Nephron progenitor cell (in vitro differentiated cells): ENCODE measurements at places on chromosomes 7 and 10.

DNA sequence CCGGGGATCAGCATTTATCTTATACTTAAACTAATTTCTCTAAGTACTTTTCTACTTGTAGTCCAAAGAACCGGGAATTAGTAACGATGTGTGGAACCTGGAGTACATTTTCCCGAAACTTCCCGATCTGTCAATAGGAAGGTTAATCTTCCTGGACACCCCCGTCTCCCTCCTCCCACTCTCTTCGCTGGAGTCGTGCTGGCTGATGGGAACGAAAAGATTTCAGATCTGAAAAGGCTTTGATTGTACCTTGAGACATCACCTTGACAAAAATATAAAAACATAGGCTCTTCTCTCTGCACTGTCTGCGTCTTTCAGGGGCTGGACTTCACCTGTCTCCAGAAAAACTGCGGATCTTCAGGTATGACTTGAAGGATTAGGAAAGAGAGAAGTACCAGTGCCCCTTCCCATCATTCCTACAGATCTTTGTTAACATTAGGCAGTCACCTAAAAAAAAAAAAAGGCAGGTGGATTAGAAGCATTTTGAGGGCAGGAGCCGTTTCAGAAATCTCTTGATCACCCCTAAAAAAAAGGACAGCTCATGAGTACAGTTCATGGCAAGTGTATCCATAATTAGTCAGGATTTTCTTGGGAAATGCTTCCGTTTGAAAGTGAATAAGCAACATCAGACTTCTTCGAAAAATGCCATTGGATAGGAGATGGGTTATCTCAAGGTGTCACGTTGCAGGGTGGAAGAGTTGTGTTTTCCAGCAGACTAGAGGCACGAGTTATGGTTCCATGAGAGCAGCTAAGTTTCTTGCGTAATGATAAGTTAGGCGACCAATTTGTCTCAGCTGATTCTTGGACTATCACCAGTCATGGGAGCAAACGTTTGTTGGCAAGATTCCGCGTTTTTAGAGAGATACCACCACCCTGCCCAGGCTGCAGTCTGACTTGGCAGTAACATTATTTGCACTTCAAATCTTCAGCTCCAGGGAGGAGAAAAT lies 7.8 kb upstream of the BAMBI start:
- DNase-seq = no peak

GRCh38 chr10:77560471-77560870 lies 77.1 kb downstream of the KCNMA1 start:
- DNase-seq = no peak

- no peak for DNase-seq
Measured at GRCh38 chr10:67784474-67784873, 53.5 kb downstream of the DNAJC12 start.

- DNase-seq = peak; percentile 97
Measured at GRCh38 chr10:123614888-123615287, 51.3 kb upstream of the GPR26 start.

GRCh38 chr10:19169684-19170083 lies 121.1 kb downstream of the MALRD1 start:
- no peak for DNase-seq
